Activated CD4-positive, CD25-positive, alpha-beta regulatory T cell (primary cell): ENCODE measurements at places on chromosomes 4 and X.

- no peak for DNase-seq
These were observed 101.4 kb downstream of the ARHGAP10 start for GRCh38 chr4:147833254-147833653.

- no peak for DNase-seq
These were observed 32.7 kb upstream of the FAM9C start for GRCh38 chrX:13077168-13077567.

- DNase-seq = no peak
These were observed 1.7 kb downstream of the DOCK11 start for GRCh38 chrX:118497180-118497818.

GRCh38 chr4:3225071-3225850 is 23.7 kb upstream of the MSANTD1 start:
- no peak for DNase-seq

GRCh38 chr4:122636697-122637096 is 15.8 kb upstream of the IL21 start:
- DNase-seq = no peak

DNA sequence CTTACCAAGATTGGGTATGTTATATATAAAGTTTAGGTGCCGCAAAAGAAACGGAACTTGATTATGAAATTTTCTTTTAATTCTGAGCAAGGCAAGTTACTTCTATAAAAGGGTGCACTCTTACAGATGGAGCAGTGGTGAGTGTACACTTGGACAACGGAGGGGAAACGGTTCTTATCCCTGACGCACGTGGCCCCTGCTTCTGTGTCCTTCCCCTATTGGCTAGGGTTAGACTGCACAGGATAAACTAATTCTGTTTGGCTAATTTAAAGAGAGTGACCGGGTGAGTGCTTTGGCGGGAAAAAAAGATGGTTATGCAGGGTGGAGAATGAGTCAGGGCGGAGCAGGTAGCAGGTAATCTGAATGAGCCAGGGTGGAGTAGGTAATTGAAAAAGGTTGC is 149.5 kb downstream of the GC start:
- no peak for DNase-seq

DNA sequence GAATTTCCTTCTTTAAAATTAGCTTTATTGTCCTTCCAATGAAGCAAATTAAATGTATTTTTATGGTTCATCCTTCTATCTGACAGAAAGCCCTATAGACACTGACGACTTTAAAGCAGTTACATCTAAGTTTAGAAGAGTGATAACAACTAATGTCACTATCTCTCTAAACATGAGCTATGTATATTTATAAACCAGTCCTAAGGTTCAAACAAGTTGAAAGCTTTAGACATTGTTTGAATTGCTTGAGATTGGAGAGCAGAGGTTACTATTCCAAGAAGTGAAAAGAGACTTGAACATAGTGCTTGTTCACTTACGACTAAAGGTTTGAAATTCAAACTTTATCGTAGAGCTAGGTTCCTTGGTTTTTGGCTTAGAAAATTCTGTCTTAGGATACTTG is 30.2 kb upstream of the EIF1AX start:
- no peak for DNase-seq

DNA sequence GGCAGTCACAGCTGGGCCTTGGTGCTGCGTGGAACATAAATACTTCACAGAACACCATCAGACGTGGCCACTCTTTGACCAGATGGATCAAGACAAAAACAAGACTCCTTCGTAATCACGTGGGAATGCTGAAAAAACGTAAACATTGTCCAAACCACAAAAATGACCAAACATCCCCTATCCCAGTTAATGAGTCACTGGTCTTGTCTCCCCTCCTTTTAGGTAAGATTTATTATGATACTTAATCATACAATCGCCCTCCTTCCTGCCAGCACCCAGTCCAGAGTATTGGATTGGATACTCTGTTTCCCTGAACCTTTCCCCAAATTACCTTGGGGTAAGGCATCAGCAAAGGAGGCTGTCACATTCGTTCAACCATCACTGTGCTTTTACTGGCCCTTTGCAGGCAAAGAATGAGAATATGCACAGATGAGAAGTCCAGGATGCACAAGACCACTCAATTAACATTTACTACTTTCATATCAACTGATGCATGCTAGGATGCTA is 601 bp upstream of the TCEANC start:
- DNase-seq = no peak

DNA sequence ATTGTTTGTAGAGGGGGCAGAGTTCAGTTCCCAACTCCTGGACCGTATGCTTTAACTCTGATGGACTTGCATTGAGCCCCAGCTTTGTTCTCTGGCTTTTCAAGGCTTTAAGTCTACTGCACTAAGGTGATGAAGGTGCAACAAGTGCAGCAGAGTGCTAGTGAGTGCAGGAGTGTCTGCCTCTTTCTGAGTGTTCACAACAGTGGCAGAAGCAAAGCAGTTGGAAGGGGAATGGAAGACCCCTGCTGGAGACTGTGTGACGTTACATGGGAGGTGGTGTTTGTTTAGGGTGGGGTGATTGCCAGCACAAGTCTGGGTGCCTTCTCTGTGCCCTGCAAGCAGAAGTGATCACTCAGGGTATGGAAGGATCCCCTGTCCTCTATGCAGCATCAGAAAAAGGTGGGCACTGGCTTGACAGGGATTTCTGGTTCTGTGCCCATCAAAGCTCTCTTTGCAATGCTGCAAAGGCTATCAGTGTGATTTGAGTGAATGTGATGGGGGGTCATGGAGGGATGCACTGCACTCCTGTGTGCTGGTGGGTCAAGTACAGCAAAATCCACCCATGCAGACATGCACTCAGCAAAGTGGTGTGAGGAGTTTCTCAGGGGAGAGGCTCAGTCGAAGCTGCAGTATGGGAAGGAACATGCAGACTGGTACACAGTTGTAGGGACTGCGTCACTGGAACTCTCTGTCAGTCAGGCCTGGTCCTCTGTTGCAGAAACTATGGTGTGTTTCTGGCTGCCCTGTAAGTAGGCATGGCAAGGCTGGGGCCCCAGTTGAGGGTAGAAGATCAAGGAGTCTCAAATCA is 70.9 kb upstream of the UGT2B7 start:
- no peak for DNase-seq

- DNase-seq = no peak
These were observed 96.3 kb downstream of the ANK2 start for GRCh38 chr4:113145519-113146291.

GRCh38 chrX:18668071-18668835 is 3.7 kb downstream of the RS1 start:
- no peak for DNase-seq

- no peak for DNase-seq
These were observed 142.2 kb downstream of the SH2D1A start for GRCh38 chrX:124488412-124489161.

GRCh38 chr4:123325241-123325681 is 71.3 kb upstream of the SPRY1 start:
- no peak for DNase-seq

DNA sequence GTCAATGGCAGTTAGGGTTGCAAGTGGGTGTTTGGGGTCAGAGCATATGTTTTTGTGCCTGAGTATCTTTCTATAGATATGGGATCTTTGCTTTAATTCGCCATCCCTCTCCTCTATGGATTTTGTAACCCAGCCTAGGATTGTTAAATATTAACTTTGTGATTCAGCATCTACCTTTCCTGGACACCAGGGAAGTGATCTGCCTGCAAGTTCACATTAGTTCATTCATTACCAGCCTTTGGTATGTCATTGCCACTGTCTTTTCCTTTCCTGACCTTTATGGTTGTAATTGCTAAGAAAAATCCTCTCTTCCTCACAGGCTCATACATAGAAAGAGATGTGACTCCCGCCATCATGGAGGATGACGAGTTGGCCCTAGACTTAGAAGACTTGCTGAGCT is 73.8 kb downstream of the KIT start:
- DNase-seq = no peak

GRCh38 chrX:106042296-106042695 is 3.8 kb upstream of the SERPINA7 start:
- DNase-seq = no peak

GRCh38 chrX:7083468-7084396 is 63.8 kb upstream of the STS start:
- no peak for DNase-seq

GRCh38 chr4:110211007-110211769 is 12.8 kb upstream of the ELOVL6 start:
- DNase-seq = no peak

GRCh38 chrX:106481341-106481740 is 130.4 kb upstream of the RADX start:
- DNase-seq = no peak

DNA sequence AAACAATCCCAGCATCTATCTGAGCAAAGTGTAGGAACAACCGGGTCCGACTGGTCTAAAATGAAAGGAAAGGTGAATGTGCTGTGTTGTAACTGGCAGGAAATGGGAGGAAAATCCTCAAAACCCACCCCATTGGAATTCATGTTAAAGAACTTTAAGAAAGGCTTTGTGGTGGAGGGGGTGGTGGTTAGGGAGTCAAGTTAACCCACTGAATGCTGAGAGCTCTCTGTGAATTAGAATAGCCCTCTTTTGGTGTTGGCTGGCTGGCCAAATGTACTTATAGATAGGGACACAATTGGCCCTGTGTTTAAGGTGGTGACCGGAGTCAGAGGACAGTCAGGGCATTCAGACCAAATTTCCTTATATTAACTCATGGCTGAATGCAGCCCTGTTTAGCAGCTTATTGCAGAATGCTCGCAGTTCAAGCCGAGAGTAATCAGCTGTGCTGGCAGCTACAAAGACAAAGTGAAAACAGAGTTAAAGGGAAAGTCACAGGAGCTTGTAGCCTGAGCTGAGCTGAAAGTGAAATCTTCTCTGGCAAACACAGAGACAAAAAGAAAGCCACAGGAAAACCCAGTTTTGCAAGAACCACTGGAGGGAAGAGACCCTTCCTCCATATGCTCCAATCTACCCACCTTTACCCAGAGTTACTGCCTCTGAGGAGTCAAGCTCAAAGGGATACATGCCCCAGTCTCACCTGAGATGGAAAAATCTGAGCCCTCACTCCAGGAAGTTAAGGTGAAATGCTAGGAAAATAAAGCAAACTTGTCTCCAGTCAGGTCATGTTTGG is 38.5 kb upstream of the UGT2B7 start:
- no peak for DNase-seq

GRCh38 chrX:30597216-30598012 is 19.8 kb upstream of the TASL start:
- DNase-seq = no peak

- no peak for DNase-seq
These were observed 76.0 kb downstream of the NAT8L start for GRCh38 chr4:2135083-2135482.

DNA sequence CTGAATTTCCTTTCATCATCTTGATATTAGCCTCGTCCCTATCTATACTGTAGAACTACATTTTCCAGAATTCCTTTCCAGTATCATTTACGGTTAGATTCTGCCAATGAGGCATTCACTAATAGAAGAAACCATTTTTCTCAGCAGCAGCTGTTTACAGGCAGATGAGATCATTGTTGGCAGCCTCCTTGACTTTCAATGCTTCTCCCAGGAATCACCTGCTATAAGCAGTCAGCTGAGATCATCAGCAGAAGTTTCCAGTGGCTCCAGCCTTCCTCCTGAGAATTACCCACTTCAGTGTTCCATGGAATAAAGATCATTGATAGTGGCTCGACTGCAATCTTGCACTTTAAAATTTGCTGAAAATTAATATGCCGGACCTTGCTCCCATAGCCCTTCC is 157.3 kb upstream of the TET2 start:
- no peak for DNase-seq

- DNase-seq = no peak
These were observed 46.2 kb downstream of the STAP1 start for GRCh38 chr4:67604749-67605148.

DNA sequence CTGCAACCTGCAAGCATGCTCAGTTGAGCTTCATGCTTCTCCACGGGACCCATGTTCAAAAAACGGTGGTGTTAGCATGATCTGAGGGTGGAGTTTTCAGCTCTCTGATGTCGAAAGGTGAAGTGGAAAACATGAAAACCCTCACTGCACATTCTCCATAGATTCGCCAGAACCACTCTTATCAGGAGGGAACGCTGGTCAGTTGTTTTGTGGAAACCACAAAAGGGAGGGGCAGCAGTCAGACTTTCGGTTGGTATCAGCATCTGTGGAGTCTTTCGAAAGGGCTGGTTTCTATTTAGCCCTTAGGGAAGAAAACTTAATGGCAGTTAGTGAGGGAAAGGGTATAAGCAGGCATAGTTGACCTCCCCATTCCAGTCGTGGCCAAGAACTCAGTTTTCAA is 12.6 kb downstream of the PPA2 start:
- DNase-seq = no peak

- no peak for DNase-seq
These were observed 58.2 kb upstream of the WDFY3 start for GRCh38 chr4:85024671-85025070.

DNA sequence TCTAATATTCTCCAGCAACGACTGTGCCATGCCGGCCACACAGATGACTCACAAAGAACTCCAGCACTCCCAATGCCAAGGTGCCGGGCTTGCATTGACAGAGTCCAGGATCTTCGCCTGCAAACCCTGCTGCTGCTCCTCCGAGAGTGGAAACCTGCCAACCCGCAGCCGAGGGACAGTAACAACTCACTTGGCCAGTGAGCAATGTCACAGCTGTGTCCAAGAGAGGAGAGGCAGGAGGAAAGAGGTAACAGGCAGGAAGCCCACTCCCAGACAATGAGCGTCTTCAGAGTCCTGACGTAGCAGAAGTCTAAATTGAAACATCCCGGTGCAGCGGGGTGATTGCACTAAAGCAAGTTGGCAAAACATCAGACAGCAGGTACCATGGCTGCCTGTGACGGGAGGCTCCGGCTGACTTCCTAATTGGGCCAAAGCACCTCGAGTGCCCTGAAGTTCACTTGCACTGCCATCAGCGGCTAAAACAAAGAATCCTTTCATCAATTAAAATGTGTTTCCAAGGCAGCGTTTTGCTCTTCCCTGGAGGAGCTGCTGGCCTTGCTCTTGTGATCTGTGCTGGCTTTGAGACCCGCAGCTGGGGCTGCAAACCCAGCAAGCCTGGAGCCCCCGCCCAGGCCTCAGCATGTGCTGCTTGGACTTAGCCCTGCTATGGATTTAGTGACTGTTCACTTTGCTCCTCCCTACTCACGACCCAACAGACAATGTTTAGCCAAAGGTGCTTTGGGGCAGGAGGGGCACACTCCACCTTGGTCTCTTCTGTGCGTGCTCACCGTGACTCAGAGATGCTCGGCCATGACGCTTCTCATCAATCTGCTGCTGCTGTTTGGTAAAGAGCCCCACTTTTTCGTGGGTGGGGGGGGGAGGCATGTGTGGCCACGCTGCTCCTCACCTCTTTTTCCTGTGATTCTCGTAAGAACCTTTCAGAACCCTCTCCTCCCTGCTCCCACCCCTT is 36.5 kb downstream of the DCTD start:
- no peak for DNase-seq
